ENCODE measurements at places on chromosomes 16 and 17.

DNA sequence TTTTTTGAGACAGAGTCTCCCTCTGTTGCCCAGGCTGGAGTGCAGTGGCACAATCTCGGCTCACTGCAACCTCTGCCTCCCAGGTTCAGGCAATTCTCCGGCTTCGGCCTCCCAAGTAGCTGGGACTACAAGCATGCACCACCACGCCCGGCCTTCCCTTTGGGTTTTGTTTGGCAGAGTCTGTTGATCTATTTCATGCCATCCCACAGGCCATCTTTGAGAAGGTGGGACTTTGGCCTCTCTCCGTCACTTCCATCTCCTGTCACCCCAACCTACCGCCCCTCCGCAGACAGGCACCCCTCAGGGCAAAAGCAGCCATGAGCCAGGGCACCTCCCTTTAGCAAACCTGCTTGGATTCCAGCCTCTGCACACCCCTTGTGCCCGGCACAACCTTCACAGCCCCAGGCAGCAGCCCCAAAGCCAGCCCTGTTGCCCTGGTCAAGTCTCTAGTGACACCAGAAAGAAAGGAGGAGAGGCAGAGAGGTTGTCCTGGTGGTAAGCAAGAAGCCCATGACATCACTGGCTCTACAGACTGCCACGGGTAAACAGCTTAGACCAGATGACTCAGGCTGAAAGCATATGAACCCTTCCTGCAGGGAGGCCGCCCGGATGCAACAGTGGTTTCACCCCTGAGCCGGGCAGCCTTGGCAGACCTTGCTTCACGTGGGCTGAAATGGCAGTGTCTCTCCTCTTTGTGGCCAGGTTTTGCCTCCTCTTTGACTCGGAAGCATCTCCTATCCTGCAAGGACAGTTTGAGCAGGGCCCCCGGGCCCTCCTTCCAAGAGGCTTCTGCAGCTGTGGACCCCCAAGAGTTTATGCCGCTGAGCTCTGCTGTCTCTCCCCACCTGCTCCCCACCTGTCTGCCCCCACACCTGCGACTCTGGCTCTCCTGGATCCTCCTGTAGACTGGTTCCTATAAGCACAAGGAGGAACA, 8.1 kb upstream of the TIMP2 start:
- peak; percentile 88 for DNase-seq

DNA sequence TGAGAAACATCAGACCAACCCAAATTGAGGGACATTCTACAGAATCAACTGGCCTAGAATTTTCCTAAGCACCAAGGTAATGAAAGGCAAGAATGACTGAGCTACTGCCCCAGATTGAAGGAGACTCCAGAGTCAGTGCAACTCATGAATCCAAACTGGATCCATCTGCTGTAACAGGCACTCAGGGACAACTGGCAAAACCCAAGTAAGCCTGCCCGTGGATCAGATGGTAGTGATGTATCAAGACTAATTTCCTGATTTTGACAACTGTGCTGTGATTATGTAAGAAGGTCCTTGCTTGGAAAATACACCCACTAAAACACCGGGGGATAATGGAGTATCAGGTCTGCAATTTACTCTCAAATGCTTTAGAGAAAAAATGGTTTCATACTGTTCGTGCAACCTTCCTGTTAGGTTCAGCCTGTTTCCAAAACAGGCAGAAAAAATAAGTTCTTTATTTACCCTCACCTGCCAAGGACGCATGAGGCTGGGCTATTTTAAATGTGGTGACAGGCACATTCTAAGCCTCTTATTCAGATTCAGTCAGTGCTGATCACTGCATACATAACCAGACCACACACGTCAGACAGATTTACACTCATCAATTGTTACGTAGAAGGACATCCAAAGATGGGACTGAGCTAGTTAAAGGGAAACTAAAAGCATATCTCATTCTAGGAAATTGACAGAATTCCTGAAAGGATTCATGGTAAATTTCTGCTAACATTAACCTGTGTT, 7.0 kb downstream of the MBTPS1 start:
- DNase-seq = no peak

- DNase-seq = no peak
These were observed 67.0 kb downstream of the USP31 start for GRCh38 chr16:23082161-23082788.

DNA sequence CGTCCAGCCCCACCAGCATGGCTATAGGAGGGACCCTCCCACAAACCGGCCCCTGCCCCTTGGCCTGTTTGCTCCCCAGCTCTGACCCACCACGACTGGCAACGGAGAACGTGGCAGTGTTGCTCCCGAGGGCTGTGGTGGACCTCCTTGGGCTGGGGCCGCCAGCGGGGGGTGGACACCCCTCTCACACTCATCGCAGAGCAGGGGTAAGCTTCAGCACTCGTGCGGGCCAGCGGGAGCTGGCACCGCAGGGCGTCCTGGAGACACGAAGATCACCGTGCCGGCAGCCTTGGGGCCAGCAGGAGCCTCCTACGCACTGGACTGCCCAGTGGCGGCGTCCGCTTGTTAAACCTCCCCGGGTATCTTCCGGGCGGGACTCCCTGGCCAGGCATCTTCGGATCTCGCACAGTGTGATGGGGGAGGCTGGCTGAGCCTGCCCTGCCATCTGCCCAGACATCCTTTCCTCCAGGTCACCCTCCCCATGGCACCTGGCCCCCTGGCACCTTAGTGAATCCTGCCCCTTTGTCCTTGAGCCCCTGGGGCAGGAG, 53.5 kb downstream of the ABR start:
- DNase-seq = no peak

DNA sequence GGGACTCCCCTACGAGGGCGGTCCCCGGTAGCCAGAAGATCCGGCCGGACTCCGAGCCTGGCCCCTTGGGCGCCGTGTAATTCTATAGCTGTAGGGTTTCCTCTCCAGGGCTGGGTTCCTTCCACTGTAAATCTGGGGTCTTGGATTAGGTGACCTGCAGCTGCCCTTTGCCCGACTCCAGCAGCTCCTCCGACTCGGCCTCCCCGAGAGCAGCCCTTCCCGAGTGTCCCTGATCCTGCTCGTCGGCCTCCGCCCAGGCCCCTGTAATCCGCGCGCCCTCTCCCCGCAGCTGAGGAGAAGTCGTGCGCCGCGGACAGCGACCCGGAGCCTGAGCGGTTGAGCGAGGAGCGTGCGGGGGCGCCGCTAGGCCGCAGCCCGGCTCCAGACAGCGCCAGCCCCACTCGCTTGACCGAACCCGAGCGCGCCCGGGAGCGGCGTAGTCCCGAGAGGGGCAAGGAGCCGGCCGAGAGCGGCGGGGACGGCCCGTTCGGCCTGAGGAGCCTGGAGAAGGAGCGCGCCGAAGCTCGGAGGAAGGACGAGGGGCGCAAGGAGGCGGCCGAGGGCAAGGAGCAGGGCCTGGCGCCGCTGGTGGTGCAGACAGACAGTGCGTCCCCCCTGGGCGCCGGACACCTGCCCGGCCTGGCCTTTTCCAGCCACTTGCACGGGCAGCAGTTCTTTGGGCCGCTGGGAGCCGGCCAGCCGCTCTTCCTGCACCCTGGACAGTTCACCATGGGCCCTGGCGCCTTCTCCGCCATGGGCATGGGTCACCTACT, 5.5 kb downstream of the TBX2 start:
- DNase-seq = no peak

DNA sequence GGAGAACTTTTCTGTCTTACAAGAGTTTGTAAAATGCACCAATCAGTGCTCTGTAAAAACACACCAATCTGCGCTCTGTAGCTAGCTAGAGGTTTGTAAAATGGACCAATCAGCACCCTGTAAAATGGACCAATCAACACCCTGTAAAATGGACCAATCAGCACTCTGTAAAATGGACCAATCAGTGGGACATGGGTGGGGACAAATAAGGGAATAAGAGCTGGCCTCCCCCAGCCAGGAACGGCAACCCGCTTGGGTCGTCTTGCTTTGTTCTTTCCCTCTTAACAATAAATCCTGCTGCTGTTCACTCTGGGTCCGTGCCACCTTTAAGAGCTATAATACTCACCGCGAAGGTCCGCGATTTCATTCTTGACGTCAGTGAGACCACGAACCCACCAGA, 18.5 kb upstream of the KCNG4 start:
- DNase-seq = no peak

DNA sequence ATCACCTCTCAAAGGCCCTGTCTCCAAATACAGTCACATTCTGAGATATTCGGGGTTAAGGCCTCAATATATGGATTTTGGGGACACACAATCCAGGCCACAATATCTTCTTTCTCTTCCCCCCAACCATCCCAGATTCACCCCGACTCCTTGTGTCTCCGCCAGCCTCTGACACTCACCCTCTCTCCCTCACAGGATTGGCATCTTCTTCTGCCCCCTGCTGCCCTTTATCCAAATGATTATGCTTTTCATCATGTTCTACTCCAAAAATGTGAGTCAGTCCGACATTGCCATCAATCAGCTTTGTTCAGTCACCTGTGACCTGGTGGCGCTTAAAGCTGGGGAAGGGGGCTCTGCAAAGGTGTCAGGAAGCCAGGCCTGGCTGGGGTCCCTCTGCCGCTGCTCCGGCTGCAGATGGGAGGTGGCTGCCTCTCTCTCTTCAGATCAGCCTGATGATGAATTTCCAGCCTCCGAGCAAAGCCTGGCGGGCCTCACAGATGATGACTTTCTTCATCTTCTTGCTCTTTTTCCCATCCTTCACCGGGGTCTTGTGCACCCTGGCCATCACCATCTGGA, 35.1 kb downstream of the GDE1 start:
- DNase-seq = no peak

GRCh38 chr17:56727876-56728617, 105.7 kb downstream of the C17orf67 start:
- no peak for DNase-seq

DNA sequence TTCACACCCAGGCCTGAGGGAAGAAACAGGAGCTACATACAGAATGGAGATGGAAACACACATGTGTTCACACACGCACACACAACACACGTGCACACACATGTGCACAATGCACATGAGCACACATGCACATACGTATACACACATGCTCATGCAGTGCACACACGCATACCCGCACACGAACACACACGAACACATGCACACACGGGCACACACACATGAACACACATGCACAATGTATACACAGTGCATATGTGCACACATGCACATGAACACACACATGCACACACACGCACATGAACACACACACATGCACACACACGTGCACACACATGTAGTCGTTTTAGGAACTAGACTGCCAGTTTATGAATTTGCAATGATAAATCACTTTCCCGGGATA, 49.3 kb upstream of the CDR2 start:
- no peak for DNase-seq

- DNase-seq = no peak
These were observed 5.9 kb downstream of the KRT31 start for GRCh38 chr17:41391535-41391934.

DNA sequence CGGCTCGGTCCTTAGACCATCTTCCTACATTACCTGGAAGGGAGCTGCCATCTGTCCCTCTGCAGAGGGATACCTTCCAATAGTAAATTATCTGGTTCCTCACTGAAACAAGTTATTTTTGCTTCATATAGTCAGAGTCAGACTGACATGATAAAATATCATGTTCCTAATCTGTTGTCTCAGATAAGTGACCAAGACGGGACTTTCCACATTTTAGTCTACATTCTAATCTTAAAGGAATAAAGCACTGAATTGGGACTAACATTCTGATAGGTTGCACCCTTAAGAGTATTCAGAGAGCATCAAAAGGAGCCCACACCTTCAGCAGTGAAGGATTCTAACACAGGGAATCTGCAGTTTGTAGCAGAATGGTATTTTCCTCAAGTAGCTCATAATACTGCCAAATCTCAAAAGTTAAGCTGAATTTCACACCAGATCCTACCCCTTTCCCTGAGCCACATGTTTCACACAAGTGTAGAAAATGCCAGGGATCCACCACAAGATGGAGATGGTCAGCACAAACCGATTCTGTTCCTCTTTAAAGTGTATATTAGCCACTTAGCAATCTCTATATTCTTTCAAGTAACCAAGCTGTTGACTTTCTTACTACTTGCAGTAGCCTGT, 13.4 kb downstream of the GINS2 start:
- DNase-seq = no peak

- no peak for DNase-seq
These were observed 186.7 kb downstream of the MSI2 start for GRCh38 chr17:57442914-57443571.

GRCh38 chr17:82241926-82242697, 13.3 kb downstream of the SLC16A3 start:
- no peak for DNase-seq

DNA sequence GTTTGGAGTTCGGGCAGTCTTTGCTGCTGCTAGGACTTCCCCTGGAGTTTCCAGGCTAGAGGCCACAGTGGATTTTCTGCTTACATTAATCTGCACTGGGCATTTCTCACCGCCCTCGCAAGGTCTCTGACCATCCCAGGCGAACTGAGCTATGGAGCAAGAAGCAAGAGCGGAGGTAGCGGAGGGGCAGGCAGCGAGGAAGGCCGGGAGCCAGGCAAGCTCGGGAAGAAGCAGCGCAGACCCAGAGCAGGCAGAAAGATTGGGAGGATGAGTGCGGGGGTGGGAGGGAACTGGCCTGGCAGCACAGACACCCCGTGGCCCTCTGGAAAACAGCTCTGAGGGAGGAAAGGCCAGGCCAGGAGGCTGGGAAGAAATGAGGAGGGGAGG, 3.8 kb downstream of the COTL1 start:
- no peak for DNase-seq

DNA sequence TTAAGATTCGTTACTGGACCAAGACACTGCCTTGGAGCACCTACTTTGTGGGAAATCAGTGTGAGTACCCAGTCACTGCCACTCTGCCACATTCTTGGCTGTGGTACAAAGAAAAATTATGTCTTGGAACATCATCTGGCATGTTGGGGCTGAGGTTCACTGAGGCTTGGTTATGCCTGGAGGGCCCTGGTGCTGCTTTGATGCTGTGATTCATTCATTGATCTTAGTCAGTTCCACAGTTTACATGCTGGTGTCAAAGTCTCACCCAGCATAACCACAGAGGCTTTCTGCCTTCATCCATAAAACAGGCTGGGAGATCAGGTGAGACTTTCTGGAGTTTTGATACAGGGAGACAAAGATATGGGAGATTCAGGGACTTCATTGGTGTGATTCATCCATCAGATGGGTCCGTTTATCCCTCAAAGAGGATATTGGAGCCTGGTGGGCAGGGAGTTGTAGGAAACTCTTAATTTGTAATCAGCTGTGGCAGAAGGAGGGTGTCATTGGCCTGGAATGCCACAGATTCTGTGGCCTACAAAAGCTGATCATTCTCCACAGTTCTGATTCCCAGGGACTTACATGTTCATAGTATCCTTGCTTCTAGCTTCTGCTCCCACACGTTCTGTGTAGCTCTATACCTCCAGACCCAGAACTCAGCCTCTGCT, 322.5 kb downstream of the PMP22 start:
- DNase-seq = no peak

- no peak for DNase-seq
These were observed 2.6 kb downstream of the NOG start for GRCh38 chr17:56595831-56596690.

DNA sequence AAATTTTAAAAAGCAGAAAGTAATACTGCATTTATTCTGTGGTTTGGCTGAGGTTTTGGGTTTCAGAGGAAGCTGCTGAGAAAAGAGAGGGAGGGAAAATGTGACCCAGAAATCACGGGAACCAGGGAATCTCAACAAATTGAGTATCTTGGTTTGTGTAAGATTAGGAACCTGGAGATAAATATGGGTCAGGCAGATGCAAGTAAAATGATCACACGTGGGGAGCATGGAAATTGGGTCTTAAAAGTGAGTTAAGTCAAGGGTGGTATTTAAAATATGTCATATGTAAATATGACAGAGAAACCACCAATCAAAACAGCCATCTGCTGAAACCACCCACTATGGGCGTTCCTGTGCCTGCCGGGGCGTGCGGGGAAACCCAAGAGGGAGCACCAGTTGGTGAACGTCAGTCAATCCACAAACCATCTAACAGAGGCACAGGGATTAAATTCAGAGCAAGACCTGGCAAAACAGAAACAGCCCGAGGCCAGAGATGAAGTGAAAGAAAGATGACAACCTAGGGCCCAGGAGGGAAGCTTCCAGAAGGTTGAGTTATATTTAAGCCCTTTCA, 33.4 kb downstream of the CDH13 start:
- DNase-seq = peak; percentile 25

All from GM04503 (cell line).